IMR-90 (cell line): ENCODE measurements at places on chromosomes 16 and 17. TPM values are rescaled to one million over a fixed set of nuclear protein-coding genes. Genes with fewer than 3 reads are reported as not detected.

- H3K4me3 ChIP-seq: no peak overlapping the region
- no peaks in the 10 kb centered on the region for H3K4me1 ChIP-seq
- DNase-seq: peak; percentile 46
- H3K27me3 ChIP-seq: no peaks in the 10 kb centered on the region
These were observed 62.9 kb upstream of the CPHXL start for GRCh38 chr16:75789237-75789636.

GRCh38 chr17:77254951-77255825 lies 114.4 kb downstream of the SEC14L1 start:
- H3K27ac ChIP-seq: peak overlapping the region; percentile 48
- no peaks in the 10 kb centered on the region for H3K27me3 ChIP-seq
- H3K36me3 ChIP-seq: no peaks in the 10 kb centered on the region

GRB7 gene
- under 0.01 and 0.18 TPM in 2 replicates for total RNA-seq

KRTAP4-1 gene
- not detected in 2 replicates for total RNA-seq
